ENCODE measurements at places on chromosomes 16 and 17.
A peak's percentile ranks its signal among the peaks of the same experiment; 100 is the strongest.

DNA sequence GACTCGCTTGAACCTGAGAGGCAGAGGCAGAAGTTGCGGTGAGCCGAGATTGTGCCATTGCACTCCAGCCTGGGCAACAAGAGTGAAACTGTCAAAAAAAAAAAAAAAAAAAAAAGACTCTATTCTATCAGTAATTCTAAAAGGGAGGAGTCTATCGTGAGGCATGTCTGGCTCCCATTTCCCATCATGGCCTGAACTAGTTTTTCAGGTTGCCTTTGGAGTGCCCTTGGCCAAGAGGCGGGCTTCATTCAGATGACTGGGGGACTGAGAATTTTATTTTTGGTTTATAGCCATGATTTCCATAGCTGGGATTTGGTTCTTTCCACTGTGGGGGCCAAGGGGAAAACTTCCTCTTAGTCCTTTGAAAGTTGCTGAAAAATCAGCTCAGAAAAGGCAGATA is 3.5 kb upstream of the SNX29 start:
- DNase-seq: no peak

DNA sequence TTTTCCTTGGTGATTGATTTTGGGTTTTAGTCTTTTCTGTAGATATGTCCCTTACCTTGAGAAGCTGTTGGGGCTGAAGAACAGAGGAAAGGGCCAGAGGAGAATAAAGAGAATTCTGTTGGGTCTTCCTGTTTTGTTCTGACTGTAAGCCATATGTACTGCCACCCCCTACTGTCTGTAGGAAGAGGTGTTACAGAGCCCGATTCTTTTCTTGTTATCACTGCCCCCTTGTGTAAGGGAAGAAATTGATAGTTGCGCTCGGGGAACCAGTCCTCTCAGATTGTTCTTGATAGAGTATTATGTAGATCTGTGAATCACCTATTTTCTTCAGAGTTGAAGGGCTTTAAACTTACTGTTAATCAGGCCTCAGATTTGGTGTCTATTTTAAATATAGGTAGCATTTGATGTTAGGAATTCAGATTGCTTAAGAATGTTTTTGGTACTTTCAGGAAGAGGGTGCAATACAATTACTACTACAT is 2.4 kb downstream of the TANC2 start:
- peak; percentile 96 for DNase-seq

DNA sequence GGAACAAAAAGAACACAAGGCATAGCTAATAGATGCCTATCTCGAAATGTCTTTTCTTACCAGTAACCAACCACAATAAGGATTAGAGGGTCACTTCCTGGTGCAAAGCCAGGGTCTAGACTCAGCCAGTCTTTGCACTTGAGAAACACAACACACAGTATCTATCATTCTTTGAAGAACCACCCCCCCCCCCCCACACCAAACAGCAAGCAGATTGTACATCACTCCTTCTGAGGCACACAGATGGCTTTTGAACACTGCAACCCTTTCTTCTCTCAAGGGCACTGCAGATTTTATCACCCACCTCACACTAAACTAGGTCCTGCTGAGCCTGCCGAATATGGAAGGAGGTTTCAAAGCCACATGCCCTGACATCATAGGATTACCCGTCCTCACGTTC is 145.6 kb downstream of the AATF start:
- no peak for DNase-seq

GRCh38 chr16:70689035-70689969 is 3.4 kb upstream of the MTSS2 start:
- DNase-seq: no peak

DNA sequence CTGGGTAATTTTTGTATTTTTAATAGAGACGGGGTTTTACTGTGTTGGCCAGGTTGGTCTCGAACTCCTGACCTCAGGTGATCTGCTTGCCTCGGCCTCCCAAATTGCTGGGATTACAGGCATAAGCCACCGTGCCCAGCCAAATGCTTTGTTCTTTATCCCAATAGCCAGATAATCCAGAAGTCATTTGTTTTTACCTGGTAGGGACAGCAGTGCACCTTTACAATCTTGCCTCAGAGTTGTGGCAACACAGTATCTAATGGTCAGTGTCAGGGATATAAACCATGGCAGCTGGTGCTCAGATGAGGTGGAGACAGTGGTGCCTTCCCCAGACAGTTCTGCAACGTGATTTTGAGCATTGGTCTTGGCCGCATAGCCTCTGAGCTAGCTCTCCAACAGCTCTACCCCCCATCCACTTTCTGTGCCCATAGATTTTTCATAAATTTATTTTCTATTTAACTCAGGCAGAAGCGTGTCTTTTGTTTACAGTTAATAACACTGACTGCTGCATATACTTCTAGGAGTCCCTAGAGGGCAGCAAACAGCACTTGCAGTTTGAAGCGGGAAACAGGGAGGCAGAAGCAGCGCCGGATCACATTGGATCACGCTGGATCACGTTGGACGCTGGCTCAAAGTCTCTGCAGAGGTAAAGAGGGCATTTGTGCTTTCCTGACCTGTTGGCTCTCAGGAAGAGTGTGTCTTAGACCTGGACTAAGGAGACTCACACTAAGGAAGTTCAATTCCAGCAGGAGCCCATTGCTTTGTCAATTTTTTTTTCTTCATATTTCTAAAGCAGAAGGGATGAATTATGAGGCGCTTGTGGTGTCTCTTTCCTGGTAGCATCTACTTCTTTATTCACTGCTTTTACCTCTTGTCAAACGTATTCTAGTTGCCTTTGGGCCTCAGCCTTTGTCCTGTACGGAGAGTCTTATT is 5.1 kb upstream of the GGT6 start:
- DNase-seq: peak; percentile 55

GRCh38 chr17:68133346-68134045 is 98.0 kb downstream of the KPNA2 start:
- no peak for DNase-seq

DNA sequence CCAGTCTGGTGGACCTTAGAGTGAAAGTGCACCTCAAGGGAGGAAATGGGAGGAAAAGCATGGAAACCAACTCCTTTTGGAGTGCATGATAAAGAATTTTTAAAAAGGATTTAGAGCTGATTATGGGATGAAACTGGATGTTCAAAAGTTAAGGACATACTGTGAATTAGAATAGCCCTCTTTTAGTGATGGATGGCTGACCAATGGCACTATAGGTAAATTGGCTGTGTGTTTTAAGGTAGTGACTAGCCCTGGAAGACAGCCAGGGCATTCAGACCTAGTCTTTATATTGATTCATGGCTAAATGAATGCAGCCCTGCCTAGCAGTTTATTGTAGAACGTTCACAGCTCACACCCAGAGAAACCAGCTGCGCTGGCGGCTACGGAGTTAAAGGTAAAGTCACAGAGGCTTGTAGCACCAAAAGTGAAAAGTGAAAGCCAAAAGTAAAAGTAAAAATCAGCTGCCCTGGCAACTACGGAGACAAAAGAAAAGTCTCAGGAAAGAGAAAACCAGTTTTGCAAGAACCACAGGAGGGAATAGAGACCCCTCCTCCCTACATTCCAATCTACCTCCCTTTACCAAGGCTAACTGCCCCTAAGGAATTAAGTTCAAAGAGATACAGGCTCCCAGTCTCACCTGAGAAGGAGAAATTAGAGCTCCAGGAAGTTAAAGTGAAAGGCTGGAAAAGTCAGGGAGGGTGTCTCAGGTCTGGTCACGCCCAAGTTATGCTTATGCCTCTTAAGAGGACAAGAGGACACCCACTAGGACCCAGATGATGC is 21.8 kb downstream of the ACSM1 start:
- DNase-seq: no peak

GRCh38 chr17:40425741-40426140 is 8.0 kb upstream of the TOP2A start:
- DNase-seq: no peak

DNA sequence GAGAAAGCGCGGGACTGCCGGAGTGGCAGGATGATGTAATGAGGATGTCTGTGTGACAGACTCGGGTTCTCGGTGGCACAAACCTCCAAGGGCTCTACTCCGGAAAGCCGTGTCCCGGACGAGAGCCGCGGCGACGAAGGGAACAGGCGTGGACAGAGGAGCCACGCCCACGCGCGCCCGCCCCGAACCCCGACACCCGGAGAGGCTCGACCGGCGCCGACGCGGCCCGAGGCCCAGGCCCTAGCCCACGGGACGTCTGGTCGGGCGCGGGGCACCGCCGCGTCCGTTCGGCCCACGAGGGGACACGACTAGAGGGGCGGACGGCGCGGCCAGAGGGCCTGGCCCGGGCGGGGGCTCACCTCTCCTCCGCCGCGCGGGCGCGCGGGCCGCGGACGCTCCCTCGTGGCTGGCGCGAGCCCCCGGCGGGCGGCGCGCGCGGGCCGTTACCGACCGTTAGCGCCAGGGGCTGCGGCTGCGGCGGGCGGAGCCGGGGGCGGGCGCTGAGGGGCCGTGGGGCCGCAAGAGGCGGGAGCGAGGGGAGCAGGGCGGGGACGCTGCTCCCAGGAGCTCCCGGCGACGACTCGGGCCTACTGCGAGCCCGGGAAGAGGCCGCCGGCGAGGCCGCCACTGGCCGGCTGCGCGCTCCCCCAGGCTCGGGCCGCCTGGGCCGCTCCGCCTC is 2.1 kb upstream of the IRX5 start:
- no peak for DNase-seq

- no peak for DNase-seq
Observed at GRCh38 chr17:82544431-82545070, 25.0 kb downstream of the FOXK2 start.

DNA sequence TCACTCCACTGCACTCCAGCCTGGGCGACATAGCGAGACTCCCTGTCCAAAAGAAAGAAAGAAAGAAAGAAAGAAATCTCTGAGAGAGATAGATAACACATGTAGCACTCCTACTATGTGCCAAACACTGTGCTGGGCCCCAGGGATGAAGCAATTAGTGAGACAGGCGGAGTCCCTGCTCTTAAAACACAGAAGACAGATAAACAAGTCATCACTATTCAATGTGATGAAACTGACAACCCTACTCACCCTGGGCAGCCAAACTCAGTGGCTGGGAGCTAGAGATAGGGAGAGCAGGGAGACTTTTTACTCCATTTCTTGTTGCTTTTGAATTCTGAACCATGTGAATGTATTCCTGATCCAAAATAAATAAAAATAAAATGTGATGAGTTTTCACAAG is 35.2 kb upstream of the GOSR2 start:
- DNase-seq: no peak

DNA sequence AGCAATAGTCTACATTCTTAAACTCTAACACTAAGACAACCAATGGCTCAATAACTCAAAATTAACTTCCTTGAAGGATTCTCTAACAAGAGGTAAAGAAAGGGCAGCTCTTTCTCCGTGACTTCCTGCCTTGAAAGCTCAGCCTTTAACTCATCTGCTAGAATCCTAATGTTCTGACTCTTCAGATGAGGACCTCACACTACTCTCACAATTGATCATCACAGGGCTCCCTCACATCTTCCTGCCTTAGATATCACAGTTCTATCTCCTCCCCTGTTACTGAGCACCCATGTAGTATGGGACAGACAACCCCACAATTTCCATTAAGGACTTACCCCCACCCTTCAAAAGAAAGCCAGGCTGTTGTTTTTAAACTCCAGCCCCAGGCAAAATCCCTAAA is 33.5 kb downstream of the SMURF2 start:
- DNase-seq: no peak

DNA sequence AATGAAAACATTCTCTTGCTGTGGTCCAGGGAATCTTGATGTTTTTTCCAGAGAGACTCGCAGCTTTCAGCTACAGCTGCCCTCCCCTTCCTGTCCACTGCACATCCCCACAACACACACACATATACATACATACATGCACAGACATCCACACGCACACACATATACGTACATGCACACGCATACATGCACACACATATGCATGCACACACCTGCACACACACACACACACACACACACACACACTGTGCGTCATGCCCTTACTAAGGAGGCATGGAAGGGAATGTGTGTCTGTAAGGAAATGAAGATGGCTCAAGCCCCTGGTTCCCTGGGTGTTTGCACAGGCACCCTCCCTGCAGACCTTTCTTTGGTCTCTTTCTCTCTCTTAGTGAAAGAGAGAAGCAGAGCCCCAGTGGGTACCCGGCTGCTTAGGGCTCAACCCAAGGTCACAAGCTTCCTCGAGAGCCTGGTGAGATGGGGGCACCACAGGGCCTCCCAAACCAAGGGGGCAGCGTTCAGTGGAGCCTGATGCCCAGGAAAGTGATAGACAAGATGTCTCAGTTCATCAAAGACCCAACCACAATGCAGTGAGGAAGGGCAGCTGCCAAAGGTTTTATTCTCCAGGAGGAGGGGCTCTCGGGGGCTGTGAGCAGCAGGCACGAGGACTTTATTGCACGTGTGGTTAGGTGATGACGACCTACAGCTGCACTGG is 33.3 kb downstream of the TNFRSF13B start:
- DNase-seq: no peak

GRCh38 chr16:4648917-4649316 is 24.3 kb downstream of the MGRN1 start:
- DNase-seq: no peak

- DNase-seq: no peak
Observed at GRCh38 chr17:79997011-79997660, 38.5 kb downstream of the TBC1D16 start.

DNA sequence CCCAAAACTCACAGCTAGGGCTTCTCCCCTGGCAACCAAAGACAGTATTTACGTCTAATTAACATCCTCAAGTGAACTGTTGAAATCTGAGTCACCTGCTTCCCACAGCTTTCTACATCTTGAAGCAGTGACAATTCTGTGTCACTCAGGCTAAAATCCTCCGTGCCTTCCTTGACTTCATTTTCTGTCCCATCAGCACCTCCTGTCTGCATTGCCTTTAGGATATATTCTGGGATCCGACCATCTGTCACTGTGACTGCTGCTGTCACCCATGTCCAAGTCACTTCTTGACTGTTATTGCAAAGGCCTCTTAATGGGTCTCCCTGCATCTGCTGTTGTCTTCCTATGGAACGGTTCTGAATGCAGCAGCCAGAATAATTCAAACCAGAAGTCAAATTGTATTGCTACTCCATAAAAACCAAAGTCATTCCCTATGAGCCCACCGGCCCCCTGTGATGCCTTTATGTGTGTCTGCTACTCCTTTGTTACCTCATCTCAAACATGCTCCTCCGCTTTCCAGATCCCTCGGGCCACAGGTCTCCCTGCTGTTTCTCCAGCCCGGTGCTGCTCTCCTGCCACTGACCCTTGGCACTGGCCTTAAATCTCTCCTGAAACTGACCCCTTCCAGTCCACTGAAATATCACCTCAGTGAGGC is 56.9 kb downstream of the WWP2 start:
- no peak for DNase-seq

- no peak for DNase-seq
Observed at GRCh38 chr17:4156750-4157381, 13.9 kb downstream of the CYB5D2 start.

DNA sequence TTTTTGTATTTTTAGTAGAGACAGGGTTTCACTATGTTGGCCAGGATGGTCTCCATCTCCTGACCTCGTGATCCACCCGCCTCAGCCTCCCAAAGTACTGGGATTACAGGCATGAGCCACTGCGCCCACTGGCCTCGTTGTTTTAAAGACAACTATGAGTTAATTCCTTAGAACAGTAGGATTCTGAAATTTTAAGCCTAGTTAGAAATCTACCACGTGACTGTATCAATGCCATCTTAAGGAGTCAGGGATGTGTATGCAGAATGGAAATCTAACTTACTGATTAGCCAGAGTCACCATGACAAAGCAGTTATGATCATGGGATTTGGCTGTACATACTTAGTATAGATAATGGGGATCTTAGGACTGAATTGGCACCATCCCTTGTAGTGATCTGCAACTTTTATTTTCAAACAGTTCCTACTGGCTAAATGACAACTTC is 2.8 kb downstream of the CEP20 start:
- no peak for DNase-seq

GRCh38 chr17:78600181-78600721 is 23.1 kb upstream of the DNAH17 start:
- no peak for DNase-seq

- DNase-seq: no peak
Observed at GRCh38 chr17:45036691-45037090, 14.7 kb downstream of the DCAKD start.

All from NCI-H526 treated with DMSO at 0.1 percent for 48 hours (cell line).